ENCODE measurements at places on chromosomes 1 and 21. TPM values are rescaled to one million over a fixed set of nuclear protein-coding genes. Genes with fewer than 3 reads are reported as not detected.

SLC9C2 gene
- total RNA-seq, result not detected

GRCh38 chr1:161791904-161792655, 26.0 kb downstream of the ATF6 start:
- no peak for DNase-seq

PIGR gene
- 0.17 TPM for total RNA-seq

- no peak for DNase-seq
Observed at GRCh38 chr1:50175719-50176639, 67.3 kb downstream of the ELAVL4 start.

GRCh38 chr21:28239340-28239739, 753.3 kb downstream of the LTN1 start:
- DNase-seq, result no peak

GRCh38 chr1:82565546-82565945, 764.8 kb downstream of the ADGRL2 start:
- DNase-seq, result no peak

PRMT6 gene
- 42.9 TPM for total RNA-seq

- DNase-seq, result no peak
Observed at GRCh38 chr21:44082648-44083440, 24.4 kb upstream of the PWP2 start.

- DNase-seq, result no peak
Observed at GRCh38 chr1:231694075-231694431, 67.5 kb downstream of the DISC1 start.

DNA sequence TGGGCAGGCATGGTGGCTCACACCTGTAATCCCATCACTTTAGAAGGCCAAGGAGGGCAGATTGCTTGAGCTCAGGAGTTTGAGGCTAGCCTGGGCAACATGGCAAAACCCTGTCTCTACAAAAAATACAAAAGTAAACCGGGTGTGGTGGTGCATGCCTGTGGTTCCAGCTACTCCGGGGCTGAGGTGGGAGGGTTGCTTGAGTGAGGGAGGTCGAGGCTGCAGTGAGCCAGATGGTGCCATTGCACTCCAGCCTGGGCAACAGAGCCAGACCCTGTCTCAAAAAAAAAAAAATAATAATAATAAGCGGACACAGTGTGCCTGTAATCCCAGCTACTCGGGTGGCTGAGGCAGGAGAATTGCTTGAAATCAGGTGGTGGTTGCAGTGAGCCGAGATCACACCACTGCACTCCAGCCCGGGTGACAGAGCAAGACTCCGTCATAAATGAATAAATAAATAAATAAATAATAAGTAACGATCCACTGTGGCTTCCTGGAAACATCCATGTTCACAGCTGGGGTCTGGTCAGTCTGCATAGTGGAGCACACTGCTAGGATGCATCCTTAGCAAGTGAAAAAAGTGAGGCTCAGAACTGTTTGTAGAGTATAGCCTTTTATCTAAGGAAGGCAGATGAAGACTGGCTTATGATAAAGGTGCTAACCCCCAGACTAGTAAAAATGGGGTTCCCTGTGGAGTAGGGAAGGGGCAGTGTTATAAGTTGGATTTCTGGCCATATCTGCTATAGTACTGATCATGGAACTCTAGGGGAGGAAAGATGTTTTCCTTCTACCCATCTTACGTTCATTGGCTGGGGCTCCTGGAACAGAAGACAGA, 15.7 kb downstream of the PKNOX1 start:
- DNase-seq, result peak; percentile 57

DNA sequence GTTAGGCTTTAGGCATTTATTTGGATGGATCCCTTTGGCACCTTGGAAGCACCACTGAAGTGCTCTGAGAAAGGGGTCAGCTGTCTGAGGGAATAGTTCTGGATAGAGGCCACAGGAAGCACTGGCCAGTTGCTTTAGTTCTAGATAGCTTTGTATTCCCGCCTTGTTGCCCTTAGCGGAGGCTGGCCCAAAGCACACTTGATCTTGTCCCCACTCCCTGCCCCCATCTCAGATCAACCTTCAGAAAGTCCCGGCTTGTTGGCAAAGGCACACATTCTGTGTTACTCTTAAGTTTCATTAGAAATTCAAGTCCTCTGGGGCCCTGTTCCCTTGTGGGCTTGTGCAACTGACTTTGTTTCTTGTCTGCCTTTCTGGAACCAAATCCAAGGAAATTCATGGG, 15.2 kb upstream of the NBL1 start:
- no peak for DNase-seq

CELSR2 gene
- 12.5 TPM for total RNA-seq

- no peak for DNase-seq
Observed at GRCh38 chr1:7264101-7264500, 478.8 kb downstream of the CAMTA1 start.

SERTAD4 gene
- total RNA-seq, result not detected

GRCh38 chr1:45802343-45803298, 791 bp upstream of the MAST2 start:
- peak; percentile 42 for DNase-seq

DNA sequence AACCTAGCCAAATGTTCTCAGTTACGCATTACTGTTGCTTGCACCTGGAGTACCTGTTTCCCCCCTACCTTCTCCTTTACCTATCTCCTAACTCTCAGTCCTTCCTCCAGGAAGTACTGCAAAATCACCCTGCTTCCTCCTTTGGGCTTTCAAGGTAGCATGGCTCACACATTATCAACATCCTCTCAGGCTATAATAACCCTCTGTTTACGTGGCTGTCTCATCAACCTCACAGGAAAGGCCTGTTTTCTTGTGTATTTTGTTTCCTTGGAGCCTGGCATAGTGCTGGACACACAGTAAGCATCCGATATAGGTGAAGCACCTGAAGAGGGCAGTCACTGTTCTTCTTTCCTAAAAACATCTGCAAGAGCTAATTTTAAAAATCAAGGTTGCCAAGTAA, 32.7 kb upstream of the ANGPTL7 start:
- no peak for DNase-seq

OR6N1 gene
- total RNA-seq, result not detected

- DNase-seq, result no peak
Observed at GRCh38 chr1:219553934-219554502, 58.9 kb downstream of the ZC3H11B start.

DNA sequence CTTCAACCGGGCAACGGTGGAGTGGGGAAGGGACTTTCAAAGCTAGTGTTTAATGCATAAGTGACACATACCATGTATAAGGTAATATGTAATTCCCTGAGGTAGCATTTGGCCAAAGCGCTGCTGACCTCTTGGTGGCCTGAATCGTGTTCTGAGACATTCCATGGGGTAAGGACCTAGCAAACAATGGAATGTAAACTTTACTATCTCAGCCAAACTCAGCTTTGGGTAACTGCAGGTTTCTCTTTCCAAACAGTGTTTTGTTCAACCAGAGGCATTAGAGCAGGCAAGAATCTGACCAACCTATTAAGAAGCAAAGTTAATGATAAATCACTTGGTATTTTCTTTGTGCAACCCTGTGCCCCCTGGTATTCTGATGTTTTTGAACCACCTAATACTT, 22.0 kb downstream of the TGFB2 start:
- DNase-seq, result no peak

NMNAT2 gene
- total RNA-seq, result not detected

- no peak for DNase-seq
Observed at GRCh38 chr21:42785666-42786427, 93.5 kb downstream of the WDR4 start.

GRCh38 chr1:219713981-219714381, 101.1 kb upstream of the ZC3H11B start:
- DNase-seq, result no peak

GRCh38 chr1:227958617-227959324, 11.0 kb upstream of the WNT9A start:
- DNase-seq, result no peak

- DNase-seq, result no peak
Observed at GRCh38 chr1:8663915-8664329, 153.5 kb downstream of the RERE start.

FCGR2B gene
- 1.9 TPM for total RNA-seq

RLF gene
- total RNA-seq, result 18.6 TPM

GRCh38 chr1:219066631-219067349, 106.9 kb upstream of the LYPLAL1 start:
- DNase-seq, result no peak

DNA sequence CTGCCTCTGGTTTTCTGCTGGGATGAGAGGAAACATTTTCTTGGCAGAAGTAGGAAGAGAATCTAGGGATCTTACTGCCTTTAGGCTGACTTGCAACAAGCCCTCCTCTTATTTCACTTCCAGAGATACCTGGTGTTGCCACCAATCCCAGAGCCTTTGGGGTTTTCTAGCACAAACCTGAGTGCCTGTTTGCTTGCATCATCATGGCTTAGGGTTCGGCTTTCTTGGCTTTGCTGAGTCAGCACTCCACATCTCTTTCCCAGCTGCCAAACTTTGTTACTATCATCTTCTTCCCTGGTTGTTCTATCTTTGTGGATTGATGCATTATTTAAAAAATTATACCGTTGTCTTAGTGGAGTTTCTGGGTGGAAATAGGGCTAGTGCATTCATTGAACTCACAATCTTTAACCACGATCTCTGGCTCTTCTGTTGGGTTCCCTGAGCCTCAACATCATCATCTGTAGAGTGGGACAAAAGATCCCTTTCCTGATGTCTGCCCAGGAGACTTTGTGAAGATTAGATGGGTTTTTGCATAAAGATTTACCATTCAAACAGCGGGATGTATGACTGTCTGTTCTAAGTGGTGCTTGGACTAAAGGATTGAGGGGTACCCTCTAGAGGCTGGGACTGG, 76.6 kb upstream of the SELENON start:
- no peak for DNase-seq

GRCh38 chr1:150389650-150390049, 25.7 kb downstream of the RPRD2 start:
- DNase-seq, result no peak

DNA sequence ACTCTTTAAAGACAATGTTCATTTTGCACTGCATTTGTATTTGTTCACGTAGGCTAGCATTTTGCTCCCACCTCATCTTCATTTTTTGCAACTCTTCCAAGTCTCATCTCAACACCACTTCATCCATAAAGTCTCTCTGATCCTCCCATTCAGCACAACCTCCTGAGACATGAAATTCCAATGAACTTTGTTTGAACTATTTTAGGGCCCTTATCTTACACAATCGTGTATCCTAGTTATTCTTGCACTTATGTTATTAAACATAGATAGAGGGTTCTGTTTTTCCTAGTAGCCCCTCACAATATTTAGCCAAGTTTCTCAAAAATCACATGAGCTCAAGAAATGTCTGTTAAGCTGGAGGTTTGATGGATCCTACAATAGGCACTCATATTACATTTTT, 500.5 kb upstream of the ADAMTS5 start:
- no peak for DNase-seq

DIO1 gene
- total RNA-seq, result not detected

- peak; percentile 91 for DNase-seq
Observed at GRCh38 chr1:175208773-175209492, 16.4 kb upstream of the KIAA0040 start.

GRCh38 chr1:151541752-151542151, 1.6 kb downstream of the TUFT1 start:
- DNase-seq, result no peak

KCNJ6 gene
- total RNA-seq, result not detected

DNA sequence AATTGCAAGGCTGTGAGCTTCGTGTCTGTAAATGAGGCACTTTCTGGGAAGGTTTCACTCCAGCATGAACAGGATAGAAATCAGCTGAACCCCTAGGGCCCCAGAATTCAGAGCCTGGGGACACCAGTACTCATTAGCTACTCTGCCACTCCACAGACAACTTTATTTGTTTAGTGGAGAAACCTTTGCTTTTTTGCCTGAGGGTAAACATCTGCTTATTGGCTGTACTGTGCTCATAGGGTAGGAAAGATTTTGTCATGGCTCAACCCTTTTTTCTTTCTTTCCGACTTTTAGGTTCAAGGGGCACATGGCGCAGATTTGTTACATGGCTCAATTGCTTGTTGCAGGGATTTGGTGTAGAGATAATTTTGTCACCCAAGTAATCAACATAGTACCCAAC, 138.4 kb upstream of the BACE2 start:
- DNase-seq, result no peak

DNA sequence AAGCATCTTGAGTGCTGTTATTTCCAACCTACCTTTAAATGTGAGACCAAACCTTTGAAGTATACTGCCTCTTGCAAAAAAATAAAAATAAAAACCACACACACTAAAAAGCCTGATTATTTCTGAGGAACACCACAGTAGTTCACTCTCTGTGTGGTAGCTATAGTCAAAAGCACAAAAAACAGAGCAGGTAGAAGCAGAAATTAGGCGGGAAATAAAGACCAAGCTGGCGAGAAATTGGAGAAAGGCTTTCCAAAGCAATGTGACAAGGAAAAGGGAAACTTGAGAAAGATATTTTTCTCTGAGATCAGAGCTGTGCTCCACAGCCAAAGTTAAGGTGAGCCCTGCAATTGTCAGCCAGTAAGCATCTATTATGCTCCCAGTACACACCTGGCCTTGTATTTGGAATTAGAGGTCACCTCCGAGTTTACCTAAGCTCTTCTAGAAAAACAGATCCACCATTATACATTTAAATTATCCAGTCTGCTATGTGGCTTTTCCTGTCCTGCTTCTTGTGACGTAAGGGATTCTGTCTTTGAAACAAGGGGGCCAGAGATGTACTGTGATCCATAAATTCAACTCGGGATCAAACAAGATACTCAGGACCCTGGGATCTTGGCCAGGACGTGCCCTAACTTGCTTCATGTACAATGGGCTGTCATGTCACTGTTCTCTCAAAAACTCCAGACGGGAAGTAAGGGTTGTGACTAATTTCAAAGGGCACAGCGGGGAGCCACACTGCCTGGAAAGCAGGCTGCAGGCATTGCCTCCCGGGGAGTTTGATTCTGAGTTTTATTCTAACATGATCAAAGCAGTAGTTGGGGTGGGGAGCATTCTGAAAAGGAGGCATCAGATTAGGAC, 39.8 kb upstream of the RAB4A start:
- DNase-seq, result no peak
